ENCODE measurements at places on chromosomes 4 and X.

DNA sequence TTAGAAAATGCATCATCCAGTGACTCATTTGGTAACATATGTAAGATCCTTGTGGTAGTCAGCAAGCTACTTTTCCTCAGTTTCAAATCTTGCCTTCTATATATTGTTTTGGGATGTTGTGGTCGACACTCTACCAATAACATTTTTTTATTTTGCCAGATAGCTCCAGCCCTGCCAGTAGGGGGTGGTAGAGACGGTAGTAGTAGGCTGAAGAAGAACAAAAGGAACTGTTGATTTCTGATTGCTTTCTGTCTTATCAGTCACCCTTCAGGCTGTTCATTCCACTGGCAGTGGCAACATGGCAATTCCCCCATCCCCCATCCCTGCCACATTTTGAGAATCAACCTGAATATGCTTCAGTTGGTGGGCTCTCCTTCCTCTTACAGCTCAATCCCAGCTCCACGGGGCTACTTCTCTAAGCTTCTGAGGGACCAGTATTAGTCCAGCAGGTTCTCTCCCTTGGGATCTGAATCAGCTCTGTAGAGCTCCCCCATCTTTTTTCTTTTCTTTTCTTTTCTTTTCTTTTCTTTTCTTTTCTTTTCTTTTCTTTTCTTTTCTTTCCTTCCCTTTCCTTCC lies 171.5 kb upstream of the VEGFC start:
- no peak for DNase-seq

GRCh38 chrX:39665830-39666518 lies 431.8 kb downstream of the BCOR start:
- DNase-seq, result no peak

DNA sequence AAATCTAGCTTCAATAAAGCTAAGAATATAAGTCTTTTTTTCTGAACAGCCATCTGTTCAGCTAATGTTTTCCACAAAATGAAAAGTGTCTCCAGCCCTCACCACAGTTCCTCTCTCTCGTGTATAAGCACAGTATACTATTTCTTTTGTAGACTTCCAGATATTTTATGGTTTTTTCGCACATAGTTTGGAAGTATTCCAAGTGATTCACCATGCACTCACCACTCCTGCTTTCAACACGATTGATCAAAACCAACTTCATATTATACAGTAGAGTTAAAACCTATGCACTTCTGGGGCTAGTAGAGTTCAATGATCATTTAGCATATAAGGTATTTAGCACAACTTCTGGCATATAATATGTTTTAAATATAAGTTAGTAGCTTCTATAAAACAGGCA lies 105.8 kb upstream of the DCAF12L1 start:
- DNase-seq, result no peak

DNA sequence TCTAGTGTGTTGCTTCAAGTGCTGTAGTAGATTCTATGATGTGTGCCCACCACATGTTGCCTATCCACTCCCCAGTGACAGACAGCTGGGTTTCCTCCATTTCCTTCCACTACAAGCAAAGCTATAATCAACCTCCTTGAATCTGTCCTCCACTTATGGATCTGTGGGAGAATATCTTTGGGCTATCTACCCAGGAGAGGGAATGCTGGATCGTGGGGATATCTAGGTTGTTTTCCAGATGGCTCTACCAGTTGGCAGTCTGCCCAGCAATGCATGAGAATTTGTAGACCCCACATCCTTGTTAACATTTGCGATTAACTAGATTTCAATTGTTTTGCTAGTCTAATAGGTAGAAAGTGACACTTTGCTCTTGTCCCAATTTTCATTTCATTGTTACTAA lies 10.3 kb downstream of the NMU start:
- no peak for DNase-seq

- DNase-seq, result no peak
Observed at GRCh38 chrX:53511322-53511721, 77.2 kb upstream of the HSD17B10 start.

DNA sequence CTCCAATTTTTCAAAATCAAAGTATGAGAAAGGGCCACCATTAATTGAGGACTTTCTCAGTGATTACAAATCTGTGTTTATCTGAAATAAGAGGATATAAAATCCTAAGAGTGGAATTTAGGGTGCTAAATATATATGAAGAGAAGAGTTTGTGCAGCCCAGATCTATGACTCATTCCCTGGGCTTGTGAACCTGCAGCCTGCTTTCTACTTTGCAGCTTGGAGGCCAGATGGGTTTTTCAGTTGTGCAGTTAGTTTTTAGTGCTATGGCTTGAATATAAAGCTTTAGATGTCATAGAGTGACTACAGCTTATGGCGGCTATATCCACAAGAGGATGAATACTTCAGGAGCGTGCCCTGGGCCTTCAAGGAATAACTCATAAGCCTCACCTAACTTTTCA lies 1391.1 kb downstream of the FSTL5 start:
- DNase-seq, result no peak

- no peak for DNase-seq
Observed at GRCh38 chrX:42694260-42694815, 83.6 kb downstream of the PPP1R2C start.

- no peak for DNase-seq
Observed at GRCh38 chr4:76488455-76488854, 53.4 kb downstream of the SHROOM3 start.

DNA sequence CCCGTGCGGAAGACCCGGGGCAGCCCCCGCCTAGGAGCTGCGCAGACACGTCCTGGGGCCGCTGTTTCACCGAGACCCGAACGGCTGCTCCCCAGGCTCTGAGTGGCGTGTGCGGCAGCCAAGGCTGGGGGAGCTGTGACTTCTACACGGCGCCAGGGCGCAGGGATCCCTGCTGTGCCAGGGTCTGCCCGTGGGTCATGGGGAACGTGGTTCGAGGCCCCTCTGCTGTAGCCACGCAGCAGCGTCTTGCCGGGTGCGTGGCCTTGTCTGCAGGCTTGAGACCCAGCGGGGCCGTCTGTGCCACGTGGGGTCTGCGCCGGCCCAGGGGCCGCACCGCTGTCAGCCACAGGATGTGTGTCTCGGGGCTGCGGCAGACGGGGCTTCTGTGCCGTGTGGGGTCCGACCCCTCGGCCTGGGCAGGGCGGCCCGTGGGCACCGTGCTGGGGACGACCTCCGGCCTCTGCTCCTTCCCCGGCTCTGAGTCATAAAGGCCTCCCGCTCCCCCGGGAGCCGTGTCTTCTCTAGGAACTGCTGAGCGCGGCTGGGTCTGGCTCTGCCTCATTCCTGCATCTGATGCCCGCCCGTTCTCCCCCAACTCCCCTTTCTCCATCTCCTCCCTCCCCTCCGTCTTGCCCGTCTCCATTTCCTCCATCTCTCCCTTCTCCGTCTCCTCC lies 12.7 kb upstream of the GTPBP6 start:
- DNase-seq, result no peak

DNA sequence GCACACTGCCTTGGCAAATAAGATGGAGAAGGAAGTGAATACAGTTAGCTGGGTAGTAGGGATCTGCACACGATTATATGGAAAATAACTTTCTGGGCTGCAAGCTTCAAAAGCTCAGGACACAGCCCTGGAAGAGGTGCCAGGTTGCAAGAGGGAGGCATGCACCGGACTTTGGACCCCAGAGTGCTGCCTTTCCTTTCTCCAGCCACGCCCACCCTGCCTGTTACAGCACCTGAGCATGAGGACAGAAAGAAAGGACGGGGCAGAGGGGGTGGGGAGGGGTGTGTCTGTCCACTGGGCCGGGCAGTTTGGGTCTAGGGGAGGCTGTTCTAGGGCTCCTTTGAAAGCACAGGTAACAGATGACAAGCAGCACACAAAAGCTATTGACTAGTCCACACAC lies 152.8 kb downstream of the ENPP6 start:
- DNase-seq, result no peak

- DNase-seq, result no peak
Observed at GRCh38 chrX:30568136-30568535, 9.4 kb downstream of the TASL start.

DNA sequence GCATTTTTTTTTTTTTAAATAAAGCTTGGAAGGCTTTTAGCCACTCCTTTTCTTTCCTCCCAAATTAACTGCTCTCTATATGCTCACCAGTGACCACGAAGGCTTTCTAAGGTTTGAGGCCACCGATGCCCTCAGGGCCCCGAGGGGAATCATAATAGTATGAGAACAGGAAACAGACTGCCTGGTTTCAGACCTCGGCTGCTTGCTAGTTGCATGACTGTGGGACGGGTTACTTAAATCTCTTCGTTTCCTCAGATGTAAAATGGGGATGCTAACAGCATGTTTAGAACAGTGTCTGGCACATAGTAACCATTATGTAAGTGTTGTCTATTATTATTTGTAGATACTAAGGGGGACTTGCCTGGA lies 3.6 kb downstream of the LINC00632 start:
- DNase-seq, result no peak

GRCh38 chrX:100874325-100874724 lies at the start of gene NOX1:
TSS of gene NOX1 (minus strand) at chrX:100874359. CDS start at chrX:100874139, 220 bp downstream.
- no peak for DNase-seq

GRCh38 chrX:103360092-103360491 lies 3.8 kb downstream of the TCEAL9 start:
- no peak for DNase-seq

DNA sequence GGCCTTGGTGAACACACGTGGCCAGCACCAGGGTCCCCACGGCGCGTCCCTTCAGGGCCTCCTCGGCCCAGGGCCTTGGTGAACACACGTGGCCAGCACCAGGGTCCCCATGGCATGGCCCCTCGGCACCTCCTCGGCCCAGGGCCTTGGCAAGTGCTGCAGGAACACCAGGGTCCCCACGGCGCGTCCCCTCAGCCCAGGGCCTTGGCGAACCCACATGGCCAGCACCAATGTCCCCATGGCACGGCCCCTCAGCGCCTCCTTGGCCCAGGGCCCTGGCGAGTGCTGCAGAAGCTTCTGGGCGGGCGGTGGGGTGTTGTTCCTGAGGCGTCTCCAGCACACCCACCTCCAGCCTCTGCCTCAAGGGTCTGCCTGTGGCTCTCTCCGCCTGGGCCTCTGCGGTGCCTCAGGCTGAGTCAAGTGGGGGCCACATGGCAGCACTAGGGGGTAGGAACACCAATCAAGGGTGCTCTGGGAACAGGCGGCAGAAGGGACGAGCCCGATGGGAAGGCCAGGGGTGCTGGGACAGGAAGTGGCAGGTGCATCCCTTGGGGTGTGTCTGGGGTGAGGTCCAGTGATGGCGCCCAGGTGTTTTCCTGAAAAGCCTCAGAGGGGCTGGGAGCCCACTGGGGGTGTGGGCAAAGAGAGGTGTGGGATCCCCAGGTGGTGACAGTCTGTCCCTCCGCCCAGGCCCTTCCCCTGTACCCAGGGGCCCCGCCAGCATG lies 41.8 kb upstream of the CPLX1 start:
- DNase-seq, result no peak

GRCh38 chr4:16537926-16538325 lies 311.7 kb upstream of the TAPT1 start:
- DNase-seq, result peak; percentile 32

- DNase-seq, result no peak
Observed at GRCh38 chrX:70043685-70044084, 6.1 kb downstream of the AWAT2 start.

Measured in C1 segment of cervical spinal cord (tissue), 14 donors.